ENCODE measurements at places on chromosomes 1 and 21.
A peak's percentile ranks its signal among the peaks of the same experiment; 100 is the strongest.

GRCh38 chr21:32186804-32187203 is 92.0 kb downstream of the MIS18A start:
- DNase-seq = no peak

DNA sequence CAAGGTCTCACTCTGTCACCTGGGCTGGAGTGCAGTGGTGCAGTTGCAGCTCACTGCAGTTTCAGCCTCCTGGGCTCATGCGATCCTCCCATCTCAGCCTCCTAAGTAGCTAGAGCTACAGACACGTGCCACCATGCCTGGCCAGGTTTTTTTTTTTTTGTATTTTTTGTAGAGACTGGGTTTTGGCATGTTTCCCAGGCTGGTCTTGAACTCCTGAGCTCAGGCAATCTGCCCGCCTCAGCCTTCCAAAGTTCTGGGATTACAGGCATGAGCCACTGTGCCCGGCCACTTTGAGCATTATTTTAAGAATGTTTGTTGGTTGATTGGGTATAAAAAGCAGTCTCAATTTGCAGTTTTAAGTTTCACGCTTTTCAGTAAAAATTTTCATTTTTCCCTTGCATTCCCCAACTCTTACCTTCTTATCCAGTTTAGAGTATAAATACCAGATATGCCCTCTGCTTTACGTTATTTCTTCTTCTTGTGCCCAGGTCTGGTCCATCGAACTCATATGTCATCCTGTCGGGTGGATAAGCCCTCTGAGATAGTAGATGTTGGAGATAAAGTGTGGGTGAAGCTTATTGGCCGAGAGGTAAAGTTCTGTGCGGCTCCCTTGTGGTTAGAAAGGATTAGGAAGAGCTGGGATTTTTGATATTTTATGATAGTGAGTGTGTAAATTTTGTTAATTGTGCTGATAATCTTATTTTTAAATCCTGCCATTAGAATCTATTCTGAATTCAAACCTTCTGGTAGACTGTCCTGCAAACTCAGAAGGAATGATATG is 36.0 kb downstream of the FABP3 start:
- no peak for DNase-seq

GRCh38 chr1:158191299-158191698 is 10.6 kb downstream of the CD1D start:
- no peak for DNase-seq

DNA sequence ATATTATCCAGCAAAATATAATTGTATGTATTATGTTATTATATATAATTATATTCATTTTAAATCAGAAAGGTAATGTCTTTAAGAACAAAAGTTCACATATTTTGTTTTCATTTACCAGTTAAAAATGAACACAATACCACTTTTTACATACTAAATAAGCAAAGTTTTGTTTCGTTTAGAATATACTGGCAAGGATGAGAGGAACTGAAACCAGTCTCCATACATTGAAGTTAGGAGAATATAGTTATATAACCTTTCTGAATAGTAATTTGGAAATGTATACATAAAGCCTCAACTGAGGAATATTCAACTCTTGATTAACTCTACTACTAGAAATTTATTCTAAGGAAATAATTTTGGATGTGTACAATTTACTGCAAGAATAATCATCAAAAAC is 110.5 kb downstream of the ZNF644 start:
- DNase-seq = no peak

- no peak for DNase-seq
Observed at GRCh38 chr1:228979774-228980173, 244.5 kb downstream of the RHOU start.

GRCh38 chr21:26210614-26211013 is 40.0 kb upstream of the APP start:
- no peak for DNase-seq

DNA sequence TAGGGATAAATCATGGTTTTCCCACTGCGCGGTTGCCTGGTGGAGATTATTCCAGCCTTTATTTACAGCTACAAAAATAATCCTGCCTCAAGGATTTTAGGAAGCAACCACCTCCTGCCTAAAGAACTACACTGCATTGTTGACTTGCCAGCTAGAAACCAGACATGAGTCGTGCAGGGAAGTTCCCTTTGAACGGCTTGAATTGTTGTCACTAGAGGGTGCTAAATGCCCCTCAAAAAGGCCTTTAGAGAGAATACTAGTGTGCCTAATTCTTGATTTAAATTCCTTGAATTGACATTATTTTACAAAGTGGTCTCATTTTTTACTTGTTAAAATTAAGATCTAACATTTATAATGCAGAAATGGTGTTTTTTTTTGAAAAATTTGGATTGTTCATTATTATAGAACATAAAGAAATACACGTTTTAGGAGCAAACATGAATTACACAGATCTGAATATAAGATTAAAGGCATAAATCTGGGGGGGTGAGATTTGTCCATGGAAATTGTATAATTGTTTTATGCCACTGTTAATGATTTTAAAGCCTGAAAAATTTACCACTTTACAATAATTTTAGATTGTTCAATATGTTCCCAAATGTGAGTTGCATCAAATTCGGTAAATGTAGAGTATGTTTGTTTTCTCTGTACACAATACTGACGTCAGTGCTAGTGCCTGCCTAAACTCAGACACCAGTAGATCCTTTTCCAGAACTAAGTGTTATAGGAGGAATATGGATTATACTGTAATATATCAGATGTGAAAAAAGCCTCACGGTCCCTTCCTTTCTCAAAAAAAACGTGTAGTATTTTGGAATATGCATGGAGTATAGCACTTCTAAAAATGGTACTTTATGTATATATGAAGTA is 7.6 kb upstream of the ERG start:
- peak; percentile 56 for DNase-seq

DNA sequence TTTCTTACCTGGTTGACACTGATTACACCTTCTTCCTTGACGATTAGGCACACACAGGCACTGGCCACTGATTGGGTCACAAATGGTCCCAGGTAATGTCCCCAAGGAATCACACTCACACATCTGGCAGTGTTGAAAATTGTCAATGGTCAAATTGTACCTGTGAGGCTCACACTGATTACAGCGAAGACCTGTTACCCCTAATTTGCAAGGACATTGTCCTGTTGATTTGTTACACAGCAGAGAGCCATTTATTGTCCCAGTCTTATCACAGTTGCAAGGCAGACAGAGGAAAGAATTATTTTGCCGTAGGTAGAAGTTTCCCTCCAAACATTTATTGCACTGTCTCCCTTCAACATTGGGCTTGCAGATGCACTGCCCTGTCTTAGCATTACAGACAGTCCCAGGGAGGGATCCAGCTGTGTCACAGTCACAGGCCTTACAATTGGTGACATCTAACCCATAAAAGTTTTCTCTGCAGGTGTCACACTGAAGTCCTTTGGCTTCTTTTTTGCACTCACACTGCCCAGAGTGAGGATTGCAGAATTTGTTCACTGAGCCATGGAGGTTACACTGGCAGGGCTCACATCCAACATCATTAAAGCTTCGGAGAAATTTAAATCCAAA is 176.6 kb downstream of the USH2A start:
- no peak for DNase-seq

DNA sequence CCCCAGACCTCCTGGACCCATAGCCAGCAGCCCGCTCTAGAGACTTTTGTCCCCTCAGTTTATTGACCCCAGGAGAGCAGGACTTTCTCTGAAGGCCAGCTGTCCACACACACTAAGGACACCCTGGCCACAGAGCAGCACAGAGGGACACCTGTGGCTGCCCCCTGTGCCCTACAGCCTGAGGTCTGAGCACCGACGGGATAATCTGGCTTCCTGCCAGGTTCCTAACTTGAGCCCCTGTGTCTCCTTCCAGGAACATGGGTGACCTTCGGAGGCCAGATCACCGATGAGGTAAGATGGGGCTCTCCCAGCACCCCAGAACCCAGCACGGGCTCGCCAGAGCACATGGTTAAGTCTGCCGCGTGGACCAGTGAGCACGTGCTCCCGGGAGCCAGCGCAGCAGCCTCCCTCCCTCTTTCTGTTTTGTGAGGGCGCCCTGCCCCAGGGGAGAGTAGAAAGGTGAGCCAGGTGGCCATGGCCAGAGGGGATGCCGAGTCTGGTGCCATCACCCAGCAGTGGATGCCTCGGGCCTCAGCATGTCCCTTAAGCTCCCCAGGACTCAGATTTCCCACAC is 27.9 kb downstream of the KCNAB2 start:
- DNase-seq = no peak

Data from NCI-H2029 treated with DMSO at 0.1 percent for 48 hours (cell line).